Right lobe of liver (tissue), 6 donors: ENCODE measurements at places on chromosomes 5 and 9. TPM values are rescaled to one million over a fixed set of nuclear protein-coding genes. Genes with fewer than 3 reads are reported as not detected.

Gene SPINK7
- not detected for total RNA-seq

Gene CNTNAP3
- total RNA-seq = 0.99 TPM

Gene GABBR2
- total RNA-seq = not detected

DNA sequence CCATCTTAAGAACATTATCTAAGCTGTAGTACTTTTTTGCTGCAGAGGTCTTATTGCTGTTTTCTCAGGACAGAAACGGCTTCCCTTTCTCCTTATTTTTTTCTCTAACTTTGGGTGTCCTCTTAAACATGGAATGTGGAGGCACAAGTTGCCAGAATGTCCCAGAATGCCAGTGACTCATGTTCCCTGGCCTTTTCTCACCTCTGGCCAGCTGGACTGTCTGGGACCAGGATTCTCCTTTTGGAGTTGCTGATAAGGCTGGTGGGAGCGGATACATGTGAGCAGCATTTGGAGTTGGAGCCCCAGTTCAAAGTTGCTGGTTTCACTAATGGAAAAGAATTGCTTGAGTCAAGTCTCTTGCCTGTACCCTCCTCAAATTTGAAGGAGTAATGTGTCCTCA lies 112.8 kb downstream of the ARHGAP26 start:
- no peaks in the 10 kb centered on the region for H3K36me3 ChIP-seq
- no peak overlapping the region for H3K27ac ChIP-seq
- no peak overlapping the region for H3K4me3 ChIP-seq
